ENCODE measurements at places on chromosomes 3 and 15. TPM values are rescaled to one million over a fixed set of nuclear protein-coding genes. Genes with fewer than 3 reads are reported as not detected.
A peak's percentile ranks its signal among the peaks of the same experiment; 100 is the strongest.

- H3K4me3 ChIP-seq, result no peak overlapping the region
- DNase-seq, result peak; percentile 80
- peaks cover 21% of the 10 kb centered on the region for H3K4me1 ChIP-seq
- H3K27me3 ChIP-seq, result no peaks in the 10 kb centered on the region
- no peaks in the 10 kb centered on the region for H3K36me3 ChIP-seq
- peak overlapping the region; percentile 70 for H3K27ac ChIP-seq
Measured at GRCh38 chr3:11499144-11499543, 144.6 kb downstream of the VGLL4 start.

- H3K27ac ChIP-seq, result no peak overlapping the region
- no peaks in the 10 kb centered on the region for H3K36me3 ChIP-seq
Measured at GRCh38 chr15:62264196-62264595, 99.1 kb upstream of the C2CD4B start.

GRCh38 chr15:37951999-37952398 is 17.6 kb downstream of the TMCO5A start:
- DNase-seq, result no peak
- no peaks in the 10 kb centered on the region for H3K36me3 ChIP-seq
- no peaks in the 10 kb centered on the region for H3K4me1 ChIP-seq

DNA sequence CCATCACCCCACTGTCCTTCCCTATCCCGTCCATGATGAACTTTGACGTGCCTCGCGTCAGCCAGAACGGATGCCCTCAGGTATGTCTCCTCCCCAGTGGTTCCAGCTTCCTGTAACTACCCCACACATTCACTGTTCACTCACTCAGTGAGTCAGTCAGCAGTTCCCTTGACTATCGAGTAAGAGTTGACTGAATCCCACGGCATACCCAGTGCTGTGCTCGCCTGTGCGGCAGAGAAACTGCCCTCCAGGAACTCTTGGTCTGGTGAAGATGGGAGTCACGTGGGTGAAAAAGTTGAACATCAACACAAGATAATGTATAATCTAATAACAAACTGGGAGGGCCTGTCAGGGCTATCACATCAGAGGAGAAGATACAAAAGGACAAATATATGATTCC is 36.7 kb downstream of the CCDC33 start:
- peak; percentile 47 for DNase-seq
- no peak overlapping the region for H3K27ac ChIP-seq
- H3K27me3 ChIP-seq, result peaks cover 39% of the 10 kb centered on the region
- no peaks in the 10 kb centered on the region for H3K36me3 ChIP-seq

GRCh38 chr15:40941068-40941527 is 12.0 kb downstream of the DLL4 start:
- H3K27me3 ChIP-seq, result no peaks in the 10 kb centered on the region
- H3K36me3 ChIP-seq, result no peaks in the 10 kb centered on the region
- H3K4me3 ChIP-seq, result peak overlapping the region; percentile 76
- H3K4me1 ChIP-seq, result peaks cover 22% of the 10 kb centered on the region
- peak overlapping the region; percentile 53 for H3K27ac ChIP-seq

DNA sequence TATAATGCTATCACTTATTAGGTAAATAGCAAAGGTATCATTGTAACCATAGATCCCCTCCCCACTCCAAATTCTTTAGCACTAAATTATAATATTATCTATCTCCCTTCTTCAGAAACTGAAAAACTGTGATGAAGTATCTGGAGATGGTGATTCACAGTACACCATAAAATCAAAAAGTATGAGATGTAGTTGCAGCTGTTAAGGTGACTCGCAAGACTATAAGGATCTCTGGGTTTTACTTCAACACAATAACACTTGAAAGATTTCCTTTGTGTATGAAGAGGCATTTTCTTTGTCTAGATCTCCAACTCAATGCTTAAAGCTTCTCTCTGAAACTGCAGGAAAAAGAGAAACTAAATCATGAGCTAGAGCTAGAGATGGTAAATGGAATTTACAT is 46.9 kb downstream of the IFT57 start:
- H3K27me3 ChIP-seq, result no peaks in the 10 kb centered on the region
- peaks cover 24% of the 10 kb centered on the region for H3K4me1 ChIP-seq
- no peak for DNase-seq
- H3K4me3 ChIP-seq, result no peak overlapping the region
- H3K27ac ChIP-seq, result no peak overlapping the region

DNA sequence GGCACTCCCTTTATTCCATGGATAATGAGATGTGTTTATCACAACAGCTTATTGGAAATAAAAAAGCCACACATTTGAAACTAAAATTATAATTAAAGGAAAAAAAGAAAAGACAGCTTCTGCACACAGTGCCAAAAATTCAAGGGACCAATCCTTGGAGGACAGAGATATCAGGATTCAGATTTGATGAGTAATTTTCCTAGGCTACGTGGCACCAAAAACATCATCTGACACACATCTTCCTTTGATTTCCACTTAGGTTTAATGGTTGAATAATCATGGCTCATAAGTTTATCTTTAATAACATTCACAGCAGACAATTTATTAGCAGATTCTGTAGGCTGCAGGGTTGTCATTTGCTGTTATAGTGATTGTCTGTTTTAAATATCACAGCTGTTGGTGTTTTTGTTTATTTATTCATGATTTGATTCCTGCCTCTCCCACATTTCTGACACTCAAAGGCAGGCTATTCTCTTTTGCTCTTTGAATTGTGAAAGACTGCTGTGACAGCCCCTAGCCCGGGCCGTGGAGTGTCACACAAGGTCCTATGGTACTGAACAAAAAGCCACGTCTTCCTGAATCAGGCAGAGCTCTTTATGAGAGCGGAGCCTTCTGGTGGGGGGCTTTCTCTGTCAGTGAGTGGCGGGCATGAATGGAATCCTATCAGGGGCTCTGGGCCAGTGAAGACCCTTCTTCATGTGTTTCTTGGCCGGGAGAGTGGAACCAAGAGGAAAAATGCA is 708.5 kb downstream of the SQOR start:
- H3K4me3 ChIP-seq, result no peak overlapping the region
- no peak overlapping the region for H3K27ac ChIP-seq
- H3K27me3 ChIP-seq, result no peaks in the 10 kb centered on the region
- H3K4me1 ChIP-seq, result no peaks in the 10 kb centered on the region

DNA sequence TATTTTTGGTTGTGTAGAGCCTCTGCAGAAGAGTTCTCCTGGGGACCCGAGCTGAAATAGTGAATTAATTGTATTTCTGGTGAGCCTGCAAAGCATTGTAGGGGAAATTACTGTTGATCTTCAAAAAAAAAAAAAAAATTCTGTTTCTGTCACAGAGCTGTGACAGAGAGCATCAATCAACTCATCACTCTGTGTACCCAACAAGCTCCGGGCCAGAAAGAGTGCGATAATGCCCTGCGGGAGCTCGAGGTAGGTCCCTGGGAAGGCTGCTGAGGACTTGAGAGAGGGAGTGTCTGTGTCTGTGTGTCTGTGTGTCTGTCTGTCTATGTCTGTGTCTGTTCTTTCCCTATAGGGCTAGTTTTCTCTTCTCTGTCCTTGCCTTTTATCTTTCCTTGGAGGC is 294.4 kb upstream of the TPM1 start:
- H3K36me3 ChIP-seq, result no peaks in the 10 kb centered on the region
- H3K4me3 ChIP-seq, result no peak overlapping the region
- no peak overlapping the region for H3K27ac ChIP-seq
- H3K4me1 ChIP-seq, result peaks cover 53% of the 10 kb centered on the region

GRCh38 chr3:168653255-168653654 is 557.5 kb upstream of the GOLIM4 start:
- DNase-seq, result no peak
- H3K27me3 ChIP-seq, result no peaks in the 10 kb centered on the region
- H3K36me3 ChIP-seq, result no peaks in the 10 kb centered on the region
- H3K27ac ChIP-seq, result no peak overlapping the region
- H3K4me3 ChIP-seq, result no peak overlapping the region

- H3K4me3 ChIP-seq, result peak overlapping the region; percentile 71
- H3K4me1 ChIP-seq, result peaks cover 7% of the 10 kb centered on the region
- H3K27me3 ChIP-seq, result no peaks in the 10 kb centered on the region
- DNase-seq, result peak; percentile 87
Measured at GRCh38 chr3:126259411-126260391, 79.3 kb upstream of the ALDH1L1 start.

DNA sequence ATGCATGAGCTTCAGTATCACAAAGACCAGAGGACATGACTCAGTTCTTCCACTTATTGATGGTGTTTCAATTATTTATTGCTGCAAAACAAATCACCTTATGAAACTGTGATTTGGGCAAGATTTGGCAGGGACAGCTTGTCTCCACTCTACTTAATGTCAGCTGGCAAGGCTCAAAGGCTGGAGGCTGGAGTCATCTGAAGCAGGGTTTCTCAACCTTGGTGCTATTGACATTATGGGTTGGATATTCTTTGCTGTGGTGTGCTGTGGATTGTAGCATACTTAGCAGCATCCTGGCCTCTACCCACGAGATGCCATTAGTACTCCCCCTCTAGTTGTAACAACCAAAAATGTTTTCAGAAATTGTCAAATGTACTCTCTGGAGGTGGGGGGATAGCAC is 138.8 kb upstream of the PEX5L start:
- no peaks in the 10 kb centered on the region for H3K36me3 ChIP-seq
- peaks cover 3% of the 10 kb centered on the region for H3K4me1 ChIP-seq
- no peak overlapping the region for H3K27ac ChIP-seq
- H3K4me3 ChIP-seq, result no peak overlapping the region
- no peaks in the 10 kb centered on the region for H3K27me3 ChIP-seq

DNA sequence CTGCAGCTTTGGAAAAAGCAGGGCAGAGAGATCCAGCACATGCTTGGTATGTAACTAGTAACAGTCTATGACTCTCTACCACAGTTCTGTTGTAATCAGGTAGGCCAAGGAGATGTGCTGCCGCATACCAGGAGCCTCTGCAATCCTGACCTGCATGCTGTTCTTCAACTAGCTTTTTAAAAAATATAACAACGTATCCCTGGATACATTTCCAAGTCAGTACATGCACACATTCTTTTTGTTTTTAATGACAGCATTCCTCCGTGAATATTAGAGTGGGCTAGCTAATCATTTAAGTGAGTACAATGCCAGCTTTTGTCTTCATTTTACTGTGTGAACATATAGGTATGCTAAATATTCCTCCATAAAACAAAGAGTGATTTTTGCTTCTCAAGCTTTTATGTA is 437.8 kb downstream of the RBMS3 start:
- no peaks in the 10 kb centered on the region for H3K27me3 ChIP-seq
- H3K4me1 ChIP-seq, result no peaks in the 10 kb centered on the region
- H3K27ac ChIP-seq, result no peak overlapping the region
- H3K4me3 ChIP-seq, result no peak overlapping the region

DNA sequence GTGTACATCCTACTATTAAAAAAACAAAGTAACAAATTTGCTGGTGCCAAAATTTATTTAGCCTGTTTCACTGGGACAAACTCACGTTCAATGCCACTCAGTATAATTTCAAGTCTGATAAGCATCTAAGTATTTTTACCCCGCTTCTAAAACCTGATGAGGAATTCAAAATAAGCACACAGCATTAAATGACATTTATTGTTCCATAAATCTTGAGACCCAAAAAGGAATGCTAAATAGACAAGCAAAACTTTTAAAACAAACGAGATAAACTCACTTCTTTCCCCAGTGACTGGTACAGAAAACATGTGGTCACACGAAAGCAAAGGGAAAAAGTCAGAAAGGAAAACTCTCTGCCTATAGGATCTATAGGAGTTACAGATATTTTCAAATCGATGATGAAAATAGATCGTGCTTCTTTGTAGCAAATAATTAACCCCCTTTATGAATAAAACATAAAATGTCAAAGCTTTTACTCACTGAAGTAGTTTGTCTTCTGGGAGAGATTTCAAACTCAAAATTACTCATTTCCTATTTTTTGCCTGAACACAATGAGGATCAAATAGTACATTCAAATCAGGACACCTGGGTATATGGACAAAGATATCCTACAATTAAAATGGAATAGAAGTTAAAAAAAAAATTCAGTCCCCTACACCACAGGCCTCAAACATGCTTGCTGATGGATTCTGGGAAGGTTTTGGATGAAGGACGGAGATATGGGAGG is 51.7 kb downstream of the UBP1 start:
- H3K27me3 ChIP-seq, result no peaks in the 10 kb centered on the region
- no peak overlapping the region for H3K4me3 ChIP-seq
- peaks cover 47% of the 10 kb centered on the region for H3K4me1 ChIP-seq
- no peak for DNase-seq

GRCh38 chr15:75042730-75043508 is 19.5 kb downstream of the PPCDC start:
- no peaks in the 10 kb centered on the region for H3K27me3 ChIP-seq
- no peaks in the 10 kb centered on the region for H3K36me3 ChIP-seq
- no peak for DNase-seq
- peaks cover 26% of the 10 kb centered on the region for H3K4me1 ChIP-seq
- H3K4me3 ChIP-seq, result peak overlapping the region; percentile 43

The UTS2B gene
- total RNA-seq, result 1.1 TPM

The DNAJC13 gene
- 94.0 TPM for total RNA-seq

The MED12L gene
- total RNA-seq, result 2.2 TPM

The SCN10A gene
- not detected for total RNA-seq

The SLC38A3 gene
- total RNA-seq, result 0.29 TPM

The AEN gene
- total RNA-seq, result 46.3 TPM
